Fibroblast of skin of left biceps (primary cell): ENCODE measurements at places on chromosomes 7 and 10.

DNA sequence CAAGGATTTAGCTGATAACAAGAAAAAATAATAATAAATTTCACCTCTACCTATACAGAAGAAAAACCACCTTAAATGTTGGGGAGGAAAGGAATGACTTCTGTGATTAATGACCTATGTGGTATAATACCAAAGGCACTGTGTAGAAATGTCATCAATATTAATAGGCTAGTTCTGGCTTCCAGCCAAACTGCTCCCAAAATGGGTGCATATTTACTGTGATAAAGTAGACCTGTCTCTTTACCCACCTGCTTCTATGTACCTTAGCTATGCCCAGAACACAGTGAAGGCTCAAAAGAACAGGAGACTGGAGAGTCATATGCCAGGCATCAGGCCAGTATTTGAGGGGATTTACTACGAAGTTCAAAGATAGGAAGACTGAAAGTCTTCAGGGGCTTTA, 76.0 kb downstream of the ATE1 start:
- no peak for DNase-seq

GRCh38 chr10:14601326-14601725, 173.4 kb downstream of the FAM107B start:
- DNase-seq: no peak

- DNase-seq: peak; percentile 94
Measured at GRCh38 chr10:17023386-17024298, 106.0 kb downstream of the CUBN start.

GRCh38 chr10:30103595-30104320, 44.4 kb upstream of the JCAD start:
- no peak for DNase-seq

DNA sequence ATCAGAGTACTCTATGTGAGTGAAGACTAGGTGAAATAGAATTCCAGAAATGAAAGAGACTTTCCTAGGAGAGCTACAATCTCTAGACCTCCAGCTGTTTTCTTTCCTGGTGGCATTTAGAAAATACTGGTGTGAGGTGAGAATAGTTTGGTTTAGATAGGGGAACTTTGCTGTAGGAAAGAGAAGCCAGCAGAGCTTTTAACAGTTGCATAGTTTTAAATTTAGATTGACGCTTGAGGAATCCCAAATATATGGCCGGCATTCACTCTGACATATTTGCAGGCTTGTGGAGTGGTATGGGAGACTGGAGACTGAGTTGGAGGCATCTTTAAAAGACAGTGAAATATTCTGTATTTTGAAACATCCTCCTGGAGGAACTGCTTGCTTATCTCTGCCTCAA, 94.3 kb upstream of the ETV1 start:
- no peak for DNase-seq

DNA sequence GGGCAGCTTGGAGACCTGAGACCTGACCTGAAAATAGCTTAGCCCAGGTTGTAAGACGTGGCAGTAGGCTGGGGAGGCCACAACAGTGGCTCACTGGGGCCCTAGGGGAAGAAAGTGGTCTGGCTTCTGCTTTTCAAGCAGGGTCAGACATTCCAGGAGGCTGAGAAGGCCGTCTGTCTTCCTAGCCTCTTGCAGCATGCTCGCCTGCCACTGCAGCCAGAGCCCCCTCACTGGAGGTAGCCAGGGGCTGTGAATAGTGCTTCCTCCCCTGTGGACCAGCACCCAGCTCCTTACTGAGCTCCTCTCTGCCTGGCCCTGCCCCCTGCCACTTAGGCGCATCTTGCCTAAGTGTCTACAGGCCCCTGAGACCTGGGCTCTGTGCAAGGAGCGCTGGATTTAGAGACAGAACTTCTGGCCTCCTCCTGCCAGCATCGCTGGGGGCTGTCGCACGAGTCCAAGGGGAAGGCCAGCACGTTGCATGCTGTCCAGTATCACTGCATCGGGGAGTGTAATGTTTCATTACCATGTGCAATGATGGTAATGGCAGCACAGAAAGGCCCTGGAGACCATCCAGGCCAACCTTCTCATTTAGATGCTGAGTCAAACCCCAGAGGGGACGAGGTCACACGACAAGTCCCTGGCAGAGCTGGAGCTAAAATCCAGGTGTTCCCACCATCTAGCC, 12.7 kb downstream of the ZMIZ1 start:
- no peak for DNase-seq

GRCh38 chr7:17234398-17235031, 63.9 kb upstream of the AHR start:
- DNase-seq: peak; percentile 63

GRCh38 chr7:154748089-154748786, 254.7 kb downstream of the PAXIP1 start:
- DNase-seq: no peak

DNA sequence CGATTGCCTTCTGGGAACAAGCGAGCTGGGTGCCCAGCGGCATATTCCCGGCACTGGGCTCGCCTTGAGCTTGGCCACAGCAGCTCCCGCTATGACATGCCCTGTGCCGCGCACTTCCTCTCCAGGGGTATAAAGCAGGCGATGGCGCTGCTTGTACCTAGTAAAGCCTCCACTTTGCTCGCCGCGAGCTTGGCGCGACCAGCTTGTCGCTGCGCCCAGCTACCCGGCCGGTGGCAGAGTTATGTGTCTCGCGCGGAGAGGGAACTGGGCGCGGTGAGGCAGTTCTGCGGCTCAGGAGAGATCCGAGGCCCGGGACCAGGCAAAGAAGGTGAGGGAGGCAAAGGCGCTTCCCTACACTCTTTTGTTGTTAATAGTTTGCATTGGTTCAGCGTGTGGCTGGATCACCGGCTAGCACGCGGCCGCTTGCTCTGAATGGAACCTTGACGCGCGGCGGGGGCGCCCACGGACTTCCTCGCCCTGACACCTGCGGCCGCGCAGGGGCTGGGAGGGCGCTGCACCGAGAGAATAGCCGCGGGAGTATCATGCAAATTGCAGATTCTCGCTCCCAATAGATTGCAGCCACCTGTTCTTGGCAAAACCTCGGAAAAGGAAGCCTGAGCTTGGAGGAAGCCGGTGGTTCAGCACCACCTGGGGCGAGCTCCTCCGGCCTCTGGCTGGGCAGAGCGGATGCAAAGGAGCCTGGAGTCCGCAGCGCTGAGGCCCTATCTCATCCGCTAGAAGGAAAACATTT, 3.0 kb upstream of the BUB3 start:
- DNase-seq: no peak

GRCh38 chr7:69403169-69403568, 195.1 kb upstream of the AUTS2 start:
- DNase-seq: no peak

DNA sequence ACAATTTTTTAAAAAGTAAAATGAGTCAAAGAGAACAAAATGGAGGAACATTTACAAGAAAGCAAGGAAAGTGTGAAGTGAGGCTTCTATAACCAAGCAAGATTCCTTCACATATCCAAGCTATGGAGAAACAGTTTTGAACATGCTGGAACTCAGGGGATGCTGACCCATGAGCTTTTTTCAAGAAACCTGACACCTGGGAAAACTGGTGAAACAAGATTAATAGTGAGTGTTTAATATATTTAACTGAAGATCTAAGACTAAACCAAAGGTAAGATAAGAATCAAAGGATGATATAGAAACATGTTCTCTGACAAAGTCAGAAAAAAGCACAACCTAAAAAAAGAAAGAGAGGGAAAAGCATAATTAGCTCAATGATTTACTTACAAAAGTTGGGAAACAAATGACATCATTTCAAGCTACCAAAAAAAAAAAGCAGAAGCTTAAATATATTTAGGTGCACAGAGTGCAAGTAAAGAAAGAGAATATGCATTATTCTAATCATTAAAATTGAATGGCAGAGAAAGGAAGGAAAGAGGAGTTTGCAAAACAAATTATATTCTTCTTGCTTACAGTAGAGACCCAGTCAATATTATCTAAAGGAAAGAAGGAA, 24.9 kb downstream of the C7orf25 start:
- DNase-seq: no peak

DNA sequence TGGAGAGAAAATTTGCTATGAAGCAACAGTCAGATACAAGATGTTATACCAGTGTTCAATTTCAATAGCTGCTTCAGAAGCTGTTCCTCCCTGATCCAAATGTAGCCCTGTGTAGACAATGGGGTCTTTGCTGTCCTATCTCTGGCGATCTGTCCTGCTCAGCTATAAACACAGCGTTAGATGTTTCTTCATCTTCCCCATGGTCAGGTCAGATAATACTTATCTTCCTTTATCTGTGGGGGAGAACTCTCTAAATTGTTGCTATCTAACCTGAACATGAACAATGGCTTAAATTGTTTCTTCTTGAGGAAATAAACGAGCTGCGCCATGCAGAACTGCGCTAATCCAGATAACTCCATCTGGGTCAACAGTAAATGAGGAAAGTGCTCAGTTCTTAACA, 15.6 kb upstream of the KIAA1217 start:
- DNase-seq: no peak

- peak; percentile 40 for DNase-seq
Measured at GRCh38 chr7:133419041-133419440, 166.2 kb downstream of the EXOC4 start.

DNA sequence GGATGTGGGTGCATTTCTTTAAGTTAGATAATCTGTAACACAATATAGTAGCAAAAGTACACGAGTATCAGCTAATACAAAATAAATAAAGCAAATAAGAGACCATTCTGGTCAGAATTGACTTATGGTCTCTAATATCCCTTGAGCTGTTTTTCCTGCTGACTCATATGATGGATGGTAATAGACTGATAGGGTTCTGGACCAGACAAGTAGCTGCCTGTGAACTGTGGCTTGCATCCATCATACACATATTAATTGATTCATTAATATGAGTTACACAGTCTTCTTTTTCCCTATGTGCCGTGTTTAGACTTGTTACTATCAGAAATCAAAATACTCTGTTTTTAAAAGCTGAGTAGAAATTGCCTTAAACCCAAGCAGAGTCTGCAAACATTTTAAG, 762.8 kb downstream of the GATA3 start:
- DNase-seq: no peak

DNA sequence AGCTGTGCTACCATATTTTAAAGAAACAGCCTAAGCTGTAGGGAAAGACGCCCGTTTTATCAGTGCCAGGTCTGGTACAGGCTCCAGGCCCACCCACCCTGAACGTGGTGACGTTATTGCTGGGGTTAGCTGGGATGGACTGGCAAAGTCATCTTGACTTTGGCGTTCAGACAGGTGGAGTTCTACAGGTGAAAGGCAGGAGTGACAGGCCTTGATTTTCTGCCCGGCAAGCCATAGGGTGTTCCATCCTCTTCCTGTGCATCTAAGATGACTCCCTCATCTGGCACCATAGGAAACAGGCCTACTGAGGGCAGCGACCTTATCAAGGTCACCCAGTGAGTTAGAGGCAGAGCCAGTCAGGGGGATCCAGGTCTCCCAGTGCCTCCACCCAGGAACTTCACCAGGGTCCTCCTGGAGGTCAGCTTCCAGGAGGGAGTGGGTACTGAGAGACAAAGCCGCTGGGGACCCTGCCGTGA, 41.6 kb downstream of the HK1 start:
- DNase-seq: no peak

GRCh38 chr10:83545901-83546391, 593.4 kb upstream of the GHITM start:
- DNase-seq: no peak

DNA sequence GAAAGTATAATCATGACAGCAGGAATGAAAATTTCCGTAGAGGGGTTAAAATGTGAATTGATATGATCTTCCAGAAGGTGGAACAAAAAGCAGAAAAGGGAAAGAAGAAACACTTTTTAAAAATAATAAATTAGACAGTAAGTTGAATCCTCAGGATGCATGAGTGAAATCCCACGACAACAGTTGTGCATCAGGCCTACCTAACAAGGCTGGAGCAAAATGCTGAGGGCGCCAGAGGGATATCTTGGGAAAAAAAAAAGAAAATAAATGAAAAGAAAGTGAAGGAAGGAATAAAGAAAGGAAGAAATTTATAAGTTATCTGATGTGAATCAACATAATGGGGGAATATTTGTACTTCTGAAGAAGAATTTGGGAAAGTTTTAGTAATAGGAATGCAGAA, 13.0 kb upstream of the HUS1 start:
- DNase-seq: no peak

DNA sequence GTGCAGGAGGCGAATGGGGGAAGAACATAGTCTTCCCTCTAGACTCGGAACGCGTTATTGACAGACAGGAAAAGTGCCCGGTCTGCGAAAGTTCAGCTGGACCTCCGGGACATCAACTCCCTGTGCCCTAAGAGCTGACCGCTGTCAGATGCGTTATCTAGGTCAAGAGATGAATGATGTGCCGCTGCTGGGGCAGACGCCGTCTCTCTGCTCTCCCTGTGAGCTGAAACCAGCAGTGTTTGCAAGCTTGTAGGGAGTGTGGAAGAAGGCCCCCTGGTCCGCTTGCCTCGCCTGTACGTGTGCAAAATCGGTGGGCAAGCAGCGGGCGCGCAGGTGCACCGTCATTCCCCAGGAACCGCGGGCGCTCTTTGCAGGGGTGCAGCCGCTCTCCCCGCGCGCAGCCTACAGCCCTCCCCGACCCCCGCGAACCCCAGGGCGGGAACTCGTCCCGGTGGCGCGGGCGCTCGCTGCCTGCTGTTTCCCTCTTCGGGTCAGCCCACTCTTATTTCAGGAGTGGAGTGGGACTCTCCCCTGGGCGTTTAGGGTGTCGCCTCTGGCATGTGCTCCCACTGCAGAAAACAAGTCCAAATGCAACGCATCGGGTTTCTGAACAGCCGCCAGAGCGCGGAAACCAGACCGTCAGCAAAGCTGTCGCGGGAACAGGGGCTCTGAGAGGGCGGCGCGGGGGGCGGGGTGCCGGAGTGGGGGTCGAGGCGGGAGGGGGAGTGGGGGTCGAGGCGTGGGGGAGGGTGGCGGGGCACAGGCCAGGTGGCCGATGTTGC, 1.8 kb upstream of the PFKFB3 start:
- no peak for DNase-seq

GRCh38 chr10:132548869-132549268, 11.3 kb downstream of the INPP5A start:
- no peak for DNase-seq

DNA sequence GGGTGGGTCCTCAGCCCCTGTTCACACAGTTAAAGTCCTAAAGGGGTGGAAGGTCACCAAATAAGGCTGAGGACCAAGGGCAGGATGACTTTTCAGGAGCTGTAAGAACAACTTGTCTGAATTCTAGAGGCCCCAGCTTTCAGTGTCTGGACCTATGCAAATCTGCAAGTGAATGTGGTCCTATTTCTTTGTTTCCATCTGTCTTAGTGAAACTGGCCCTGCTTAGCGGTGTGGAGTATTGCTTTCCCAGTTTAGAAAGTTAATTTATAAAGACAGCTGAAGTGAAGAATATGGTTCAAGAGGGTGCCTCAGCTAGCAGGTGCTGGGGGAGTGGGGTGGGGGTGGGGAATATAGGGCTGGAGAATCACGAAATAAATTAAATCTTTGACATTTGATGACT, 40.1 kb downstream of the HHEX start:
- no peak for DNase-seq

- DNase-seq: no peak
Measured at GRCh38 chr10:23106331-23107072, 11.1 kb downstream of the MSRB2 start.

DNA sequence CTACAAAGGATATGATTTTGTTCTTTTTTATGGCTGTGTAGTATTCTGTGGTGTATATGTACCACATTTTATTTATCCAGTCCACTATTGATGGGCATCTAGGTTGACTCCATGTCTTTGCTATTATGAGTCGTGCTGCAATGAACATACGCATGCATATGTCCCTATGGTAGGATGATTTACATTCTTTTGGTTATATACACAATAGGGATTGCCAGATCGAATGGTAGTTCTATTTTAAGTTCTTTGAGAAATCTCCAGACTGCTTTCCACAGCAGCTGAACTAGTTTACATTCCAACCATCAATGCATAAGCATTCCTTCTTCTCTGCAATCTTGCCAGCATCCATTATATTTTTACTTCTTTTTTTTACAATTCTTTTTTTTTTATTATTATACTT, 35.6 kb upstream of the FAM13C start:
- DNase-seq: no peak
